ENCODE measurements at places on chromosomes 7 and 10.

- DNase-seq, result no peak
Measured at GRCh38 chr7:51024867-51025266, 242.2 kb upstream of the GRB10 start.

GRCh38 chr7:27083646-27084045 lies 12.2 kb downstream of the HOXA1 start:
- DNase-seq, result no peak

DNA sequence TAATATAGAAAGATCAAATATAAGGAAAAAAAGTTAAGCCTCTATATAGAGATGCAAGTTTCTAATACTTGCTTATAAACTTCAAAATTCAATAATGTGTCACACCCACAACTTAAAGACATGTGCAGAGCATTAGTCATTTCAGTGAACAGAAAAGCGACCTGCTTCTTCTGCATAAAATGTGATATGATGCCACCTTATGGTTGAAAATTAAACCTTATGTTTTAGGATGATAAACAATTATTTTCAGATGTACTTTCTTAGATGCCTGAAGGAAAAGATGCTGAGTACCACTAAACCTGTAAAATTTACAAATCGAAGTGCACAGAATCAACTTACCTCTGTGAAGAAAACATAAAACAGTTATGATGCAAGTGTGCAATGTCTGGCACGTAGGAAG lies 96.0 kb downstream of the MTERF1 start:
- no peak for DNase-seq

- no peak for DNase-seq
Measured at GRCh38 chr10:128713471-128713870, 587.2 kb upstream of the MKI67 start.

DNA sequence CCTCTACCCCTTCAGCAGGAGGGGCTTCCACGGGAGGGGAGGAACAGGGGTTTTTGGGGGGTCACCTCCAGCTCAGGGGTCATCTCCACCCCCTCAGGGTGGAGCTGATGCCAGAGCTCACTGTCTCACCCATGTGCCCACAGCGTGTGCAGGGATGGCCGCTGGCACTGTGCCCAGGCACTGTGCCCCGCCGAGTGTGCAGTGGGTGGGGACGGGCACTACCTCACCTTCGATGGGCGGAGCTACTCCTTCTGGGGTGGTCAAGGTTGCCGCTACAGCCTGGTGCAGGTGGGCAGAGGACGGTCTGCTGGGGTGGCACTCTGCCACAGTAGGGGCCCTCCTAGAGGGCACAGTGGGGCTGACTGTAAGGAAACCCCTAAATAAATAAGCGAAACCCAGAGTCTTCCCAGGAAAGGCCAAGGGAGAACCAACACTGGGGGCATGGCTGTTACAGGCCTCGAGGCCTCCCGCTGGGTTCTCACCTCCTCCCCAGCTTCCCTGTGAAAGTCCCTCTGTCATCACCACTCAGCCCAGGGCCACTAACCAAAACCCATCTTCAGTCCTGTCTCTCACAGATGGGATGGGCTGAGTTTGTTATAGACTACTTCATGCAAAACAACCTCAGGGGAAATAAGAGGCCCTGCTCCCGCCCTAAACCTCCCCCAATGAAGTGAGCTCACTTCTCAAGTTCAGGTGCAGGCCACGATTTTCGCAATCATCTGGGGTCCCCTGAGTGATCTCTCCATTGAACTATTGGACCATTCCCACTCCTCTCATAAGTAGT lies 7.4 kb upstream of the ZNF467 start:
- DNase-seq, result no peak

All from stimulated activated CD8-positive, alpha-beta memory T cell treated with anti-CD3 and anti-CD28 coated beads, Interleukin-15, amount 100 ng/mL, for 48 hours (primary cell).